ENCODE measurements at places on chromosomes 3 and 15.

- DNase-seq: no peak
These were observed 8.8 kb upstream of the MAGI1 start for GRCh38 chr3:66047311-66048050.

DNA sequence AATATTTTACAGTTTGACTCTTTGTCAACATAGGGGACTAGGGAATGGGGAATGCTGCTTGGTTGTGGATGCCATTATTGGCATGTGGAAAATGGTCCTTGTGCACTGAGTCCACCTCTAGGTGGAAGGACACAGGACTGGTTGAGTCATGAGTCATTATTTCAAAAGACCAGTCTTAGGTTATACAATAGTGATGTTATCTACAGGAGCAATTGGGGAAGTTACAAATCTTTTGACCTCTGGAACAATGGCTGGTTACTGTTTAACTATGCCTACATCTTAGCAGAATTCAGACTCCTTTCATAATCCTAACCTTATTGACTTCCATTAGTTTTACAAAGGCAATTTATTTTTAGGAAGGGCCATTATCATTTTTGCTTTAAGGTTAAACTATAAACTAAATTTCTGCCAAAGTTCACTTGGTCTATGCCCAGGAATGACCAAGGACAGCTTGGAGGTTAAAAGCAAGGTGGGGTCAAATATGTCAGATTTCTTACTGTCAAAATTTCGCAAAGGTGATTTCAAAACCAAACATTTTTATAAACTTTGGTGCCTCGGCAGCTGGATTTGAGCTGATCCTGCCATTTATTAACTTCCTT is 11.8 kb upstream of the CCR8 start:
- DNase-seq: no peak

DNA sequence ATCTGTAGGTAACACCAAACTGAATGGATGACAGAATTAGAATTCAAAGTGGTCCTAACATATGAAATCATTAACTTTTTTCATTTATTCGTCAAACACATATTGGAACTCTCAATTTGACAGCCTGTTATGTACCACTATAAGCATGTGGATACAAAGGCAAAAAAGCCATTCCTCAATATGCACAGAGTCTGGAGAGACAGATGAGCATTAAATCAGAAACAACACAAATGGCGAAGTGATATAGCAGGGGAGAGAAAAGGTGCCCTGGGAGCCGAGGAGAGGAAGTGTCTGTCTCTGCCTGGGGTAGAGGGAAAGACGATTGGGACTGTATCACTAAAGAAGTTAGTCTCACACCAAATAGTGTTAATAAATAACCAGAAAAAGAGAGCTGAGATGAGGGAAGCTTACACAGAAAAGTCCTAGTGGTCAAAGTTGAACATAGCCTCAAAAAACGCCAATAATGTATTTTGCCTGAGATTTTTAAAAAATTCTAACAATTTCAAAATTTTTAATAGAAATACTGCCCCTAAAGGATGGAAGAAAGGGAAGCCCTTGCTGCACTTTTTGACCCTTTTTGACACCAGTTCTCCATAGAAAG is 417.5 kb downstream of the TUSC7 start:
- no peak for DNase-seq

GRCh38 chr15:32956711-32957110 is 237.8 kb downstream of the FMN1 start:
- DNase-seq: no peak

DNA sequence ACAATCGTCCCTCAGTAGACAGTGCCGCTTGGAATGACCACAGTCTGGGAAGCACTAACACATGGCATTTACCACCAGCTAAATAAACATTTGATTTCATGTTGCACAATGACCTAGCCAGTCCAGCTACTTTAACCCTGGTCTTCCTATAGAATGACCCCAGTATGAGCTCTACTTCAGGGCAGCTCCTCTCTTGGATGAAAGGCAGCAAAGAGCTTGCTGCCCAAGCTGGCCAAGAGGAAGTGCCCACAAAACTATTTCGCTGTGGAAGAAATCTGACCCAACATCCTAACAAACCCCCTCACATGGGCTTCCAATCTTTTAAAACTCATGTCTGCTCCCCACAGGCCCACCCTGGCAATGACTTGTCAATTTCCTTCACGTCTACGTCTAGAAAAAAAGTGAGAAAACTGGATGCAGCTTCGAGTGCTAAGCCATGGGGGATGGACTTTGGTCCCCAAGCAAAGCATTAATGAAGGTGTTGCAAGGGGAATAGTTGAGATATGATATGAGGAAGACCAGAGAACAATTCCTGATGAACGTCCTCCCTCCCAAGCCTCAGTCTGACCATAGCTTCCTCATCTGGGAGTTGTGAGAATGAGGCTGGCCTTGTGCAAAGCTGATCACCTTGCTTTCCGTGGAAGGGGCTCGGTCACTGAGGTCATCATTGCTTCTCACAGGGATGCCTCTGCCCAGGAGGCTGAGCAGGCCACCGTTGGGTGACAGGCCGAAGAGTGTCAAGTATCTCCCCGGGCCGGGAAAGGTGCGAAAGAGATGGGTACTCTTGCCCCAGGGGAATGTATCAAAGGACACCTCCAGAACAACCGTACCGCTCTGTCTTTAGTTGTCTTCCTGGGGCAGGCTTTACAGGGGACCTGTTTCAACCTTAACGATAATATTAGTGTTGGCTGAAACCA is 964 bp downstream of the SLC25A20 start:
- no peak for DNase-seq

GRCh38 chr3:153624310-153625030 is 462.4 kb downstream of the RAP2B start:
- peak; percentile 29 for DNase-seq

DNA sequence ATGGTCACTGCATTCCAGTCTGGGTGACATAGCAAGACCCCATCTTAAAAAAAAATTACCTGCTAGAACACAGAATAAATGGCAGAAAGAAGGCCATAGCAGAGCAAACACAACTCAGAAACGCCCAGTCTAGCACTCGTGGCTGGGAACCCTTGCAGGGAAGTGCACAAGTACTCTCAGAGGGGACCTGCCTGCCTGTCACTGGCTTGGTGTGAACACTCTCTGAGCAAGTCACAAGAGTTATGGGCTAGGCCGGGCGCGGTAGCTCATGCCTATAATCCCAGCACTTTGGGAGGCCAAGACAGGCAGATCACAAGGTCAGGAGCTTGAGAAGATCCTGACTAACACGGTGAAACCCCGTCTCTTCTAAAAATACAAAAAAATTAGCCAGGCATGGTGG is 17.2 kb downstream of the SFMBT1 start:
- DNase-seq: no peak

- DNase-seq: peak; percentile 12
These were observed 752 bp downstream of the CEP63 start for GRCh38 chr3:134486577-134487041.

- no peak for DNase-seq
These were observed 107.0 kb downstream of the XXYLT1 start for GRCh38 chr3:195163719-195164572.

- no peak for DNase-seq
These were observed 615.4 kb downstream of the CADM2 start for GRCh38 chr3:85574006-85574705.

DNA sequence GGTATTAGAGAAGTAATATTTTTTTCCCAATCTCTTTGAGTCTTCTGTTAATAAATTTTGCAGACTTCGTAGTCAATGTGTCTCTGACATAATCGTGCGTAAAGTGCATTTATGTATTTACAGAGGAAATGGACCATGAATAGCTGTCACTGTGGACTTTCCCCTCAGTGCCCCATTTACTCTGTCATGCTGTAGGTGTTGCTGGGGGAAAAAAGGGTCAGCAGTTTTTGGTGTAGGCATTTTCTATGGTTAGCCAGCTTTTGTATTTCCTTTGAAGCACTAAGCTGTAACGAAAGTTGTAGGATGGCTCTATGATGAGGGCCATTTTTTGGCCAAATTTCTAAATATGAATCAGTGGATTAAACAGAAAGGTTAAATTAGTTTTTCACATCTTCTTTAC is 598.4 kb downstream of the FGF12 start:
- DNase-seq: no peak

- DNase-seq: no peak
These were observed 803.9 kb downstream of the DIPK2A start for GRCh38 chr3:144775551-144775950.

GRCh38 chr3:115388811-115389210 is 234.5 kb upstream of the GAP43 start:
- no peak for DNase-seq

DNA sequence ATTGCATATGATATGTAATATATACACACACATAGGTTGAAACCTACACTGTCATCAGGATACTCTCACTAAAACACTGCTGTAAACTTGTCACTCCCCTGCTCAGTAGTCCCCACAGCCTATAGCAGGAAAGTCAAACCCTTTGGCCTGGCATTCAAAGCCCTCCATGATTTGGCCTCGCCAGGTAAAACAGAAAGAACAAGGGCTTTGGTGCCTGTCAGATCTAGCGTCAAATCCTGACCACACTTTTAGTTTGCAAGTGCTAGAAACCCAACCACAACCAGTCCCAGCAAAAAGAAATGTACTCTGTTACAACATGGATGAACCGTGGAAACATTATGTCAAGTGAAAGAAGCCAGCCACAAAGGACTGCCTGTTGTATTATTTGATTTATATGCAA is 11.4 kb downstream of the CRABP1 start:
- no peak for DNase-seq

DNA sequence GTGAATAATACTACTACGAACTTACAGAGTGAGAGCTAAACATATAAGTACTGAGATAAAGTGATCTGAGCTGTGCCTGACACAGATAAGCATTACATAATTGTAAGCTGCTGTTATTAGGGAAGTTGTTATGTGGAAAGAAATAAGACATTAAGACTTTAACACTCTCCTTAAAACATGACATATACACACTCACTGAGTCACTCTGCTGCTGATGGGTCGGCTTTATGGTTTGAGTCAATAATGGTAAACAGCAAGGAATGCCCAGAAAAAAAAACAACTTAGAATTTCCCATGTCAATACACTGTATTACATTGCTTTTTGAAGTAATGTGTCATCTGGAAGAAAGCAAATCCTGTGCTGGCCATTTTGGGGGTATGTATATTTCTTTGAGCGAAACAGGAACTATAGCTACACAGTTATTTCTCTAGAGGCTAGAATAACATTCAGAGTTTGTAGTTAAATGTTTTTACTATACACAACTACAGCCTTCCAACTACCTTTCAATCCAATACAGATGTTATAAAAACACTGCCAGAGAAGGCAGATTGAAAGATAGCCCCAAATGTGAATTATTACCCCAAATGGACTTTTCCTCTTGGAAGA is 22.8 kb upstream of the SPRED1 start:
- no peak for DNase-seq

GRCh38 chr15:42457445-42458442 is 33.2 kb downstream of the ZNF106 start:
- DNase-seq: no peak

- no peak for DNase-seq
These were observed 108.4 kb upstream of the TUSC7 start for GRCh38 chr3:116601206-116601605.

DNA sequence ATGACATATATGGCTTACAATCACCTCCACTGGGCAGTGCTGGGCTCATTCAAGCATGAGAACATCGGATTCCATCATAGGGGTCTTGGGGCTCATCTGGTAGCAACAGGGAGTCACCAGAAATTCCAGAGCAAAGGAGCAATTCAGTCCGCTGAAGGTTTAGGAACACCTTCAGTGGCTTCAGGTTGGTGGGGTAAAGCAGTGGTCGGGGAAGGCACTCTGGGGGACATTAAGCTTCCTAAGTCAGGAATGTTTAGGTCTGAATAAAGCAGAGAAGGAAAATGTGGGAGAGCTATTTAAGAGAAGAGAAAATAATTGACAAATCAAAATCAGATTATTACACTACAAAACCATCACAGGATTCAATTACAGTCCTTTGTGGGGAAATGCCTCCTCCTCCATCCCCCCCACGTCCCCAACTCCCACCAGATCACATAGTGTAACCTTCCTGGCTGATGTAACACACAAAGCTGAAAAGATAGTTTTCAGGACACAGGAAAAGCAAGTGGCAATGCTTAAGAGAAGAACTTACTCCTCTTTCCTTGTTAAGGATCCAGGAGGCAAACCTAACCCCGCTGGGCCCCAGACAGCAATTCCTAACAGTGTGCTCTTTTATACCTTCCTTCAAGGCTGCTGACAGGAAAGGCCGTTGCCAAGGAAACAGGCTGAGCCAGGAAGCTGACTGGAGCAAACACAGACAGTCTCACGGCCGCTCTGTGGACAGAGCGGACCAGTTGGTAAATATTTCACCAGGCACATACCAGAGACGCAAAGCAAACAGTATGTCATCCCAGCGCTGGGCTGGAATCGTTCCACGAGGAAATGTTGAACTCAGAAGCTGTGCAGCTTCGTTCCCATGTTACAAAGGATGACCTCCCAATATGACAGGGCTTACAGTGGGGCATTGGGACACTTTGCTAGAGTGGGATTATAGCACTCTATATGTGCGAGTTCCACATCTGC is 57.5 kb upstream of the LMCD1 start:
- no peak for DNase-seq

GRCh38 chr3:49671291-49672288 is 2.6 kb upstream of the APEH start:
- DNase-seq: peak; percentile 73

DNA sequence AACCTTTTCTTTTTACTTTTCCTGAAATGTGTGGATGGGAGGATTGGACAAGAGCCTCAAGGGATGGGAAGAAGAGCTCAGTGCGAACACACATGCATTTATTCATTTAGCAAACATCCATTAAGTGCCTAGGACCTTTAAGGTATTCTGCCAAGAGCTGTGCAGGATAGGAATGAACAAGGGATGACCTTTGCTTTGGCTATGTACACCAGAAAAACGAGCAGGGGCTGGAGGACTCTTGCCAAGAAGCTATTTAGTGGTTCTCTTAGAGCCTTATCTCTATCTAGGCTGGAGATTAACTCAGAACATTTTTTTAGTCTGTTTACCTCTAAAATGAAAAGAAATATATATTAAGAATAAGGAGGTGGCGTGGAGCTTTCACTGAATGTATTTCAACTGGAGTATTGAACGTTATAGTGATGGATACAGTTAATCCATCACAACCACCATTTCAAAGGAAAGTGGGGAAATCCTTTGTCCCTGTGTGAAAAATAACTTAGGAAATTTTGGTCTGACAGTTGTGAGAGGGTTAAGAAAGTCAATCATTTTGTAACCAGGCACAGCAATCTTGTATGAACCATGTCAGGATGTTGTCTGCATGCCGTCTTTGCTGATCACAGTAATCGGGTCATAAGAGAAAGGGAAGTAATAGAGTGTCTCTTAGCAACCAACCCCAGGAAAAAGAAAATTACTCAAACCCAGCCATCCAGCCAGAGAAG is 279.0 kb downstream of the LPP start:
- DNase-seq: peak; percentile 17

GRCh38 chr3:118781232-118781631 is 253.4 kb downstream of the IGSF11 start:
- no peak for DNase-seq

GRCh38 chr3:134563601-134564000 is 77.7 kb downstream of the CEP63 start:
- DNase-seq: no peak

- no peak for DNase-seq
These were observed 72.7 kb upstream of the TAMM41 start for GRCh38 chr3:11919390-11919789.

All from CD4-positive, alpha-beta T cell treated with Interleukin-15 for 4 hours (primary cell).